ENCODE measurements at places on chromosomes 2 and 18.

- DNase-seq = no peak
These were observed 964 bp upstream of the GALNT3 start for GRCh38 chr2:165795011-165795410.

- DNase-seq = no peak
These were observed 7.4 kb downstream of the AGXT start for GRCh38 chr2:240876035-240876474.

- DNase-seq = no peak
These were observed 2.3 kb upstream of the TMEM37 start for GRCh38 chr2:119429225-119429981.

- no peak for DNase-seq
These were observed 45.8 kb downstream of the MBP start for GRCh38 chr18:77086656-77087392.

GRCh38 chr2:58870704-58871103 is 629.6 kb upstream of the FANCL start:
- no peak for DNase-seq

DNA sequence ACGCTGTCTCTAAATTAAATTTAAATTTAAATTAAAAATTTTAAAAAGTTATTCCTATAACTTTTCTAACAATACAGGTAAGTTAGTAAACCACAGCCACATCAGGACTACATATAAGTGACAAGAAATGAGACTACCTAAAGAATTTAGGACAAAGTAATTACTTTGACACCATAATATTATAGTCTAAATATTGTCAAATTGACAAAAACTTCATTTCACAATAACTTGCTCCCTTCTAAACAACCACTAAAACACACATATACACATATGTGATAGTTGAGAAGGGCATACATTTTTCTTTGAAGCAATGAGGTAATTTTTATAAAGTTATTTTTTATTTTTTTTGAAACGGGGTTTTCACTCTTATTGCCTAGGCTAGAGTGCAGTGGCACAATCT is 31.6 kb downstream of the FAM161A start:
- DNase-seq = no peak

GRCh38 chr2:233059797-233060500 is at the start of gene INPP5D:
TSS of gene INPP5D (plus strand) at chr2:233060342. CDS start at chr2:233060479, 137 bp downstream.
- DNase-seq = peak; percentile 79

GRCh38 chr2:99821572-99821971 is 320.8 kb downstream of the AFF3 start:
- DNase-seq = no peak

DNA sequence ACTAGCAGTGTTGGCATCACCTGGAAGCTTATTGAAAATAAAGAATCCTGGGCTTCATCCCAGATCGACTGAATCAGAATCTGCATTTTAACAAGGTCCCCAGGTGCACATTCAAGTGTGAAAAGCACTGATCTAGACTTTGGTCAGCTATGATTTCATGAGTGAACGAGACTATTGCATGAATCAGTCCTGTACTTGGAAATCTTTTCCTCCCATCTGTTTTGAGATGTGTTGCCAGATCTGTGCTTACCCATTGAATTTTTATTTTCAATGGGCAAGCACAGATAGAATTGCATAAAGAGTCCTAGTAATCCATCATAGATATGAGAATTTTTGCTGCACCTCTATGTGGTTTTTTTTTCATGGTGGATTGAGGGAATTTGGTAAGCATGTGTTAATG is 64.0 kb downstream of the PMS1 start:
- DNase-seq = no peak

GRCh38 chr2:135259123-135259522 is 207.0 kb downstream of the RAB3GAP1 start:
- no peak for DNase-seq

- DNase-seq = no peak
These were observed 200.3 kb downstream of the MBD5 start for GRCh38 chr2:148221166-148221565.

DNA sequence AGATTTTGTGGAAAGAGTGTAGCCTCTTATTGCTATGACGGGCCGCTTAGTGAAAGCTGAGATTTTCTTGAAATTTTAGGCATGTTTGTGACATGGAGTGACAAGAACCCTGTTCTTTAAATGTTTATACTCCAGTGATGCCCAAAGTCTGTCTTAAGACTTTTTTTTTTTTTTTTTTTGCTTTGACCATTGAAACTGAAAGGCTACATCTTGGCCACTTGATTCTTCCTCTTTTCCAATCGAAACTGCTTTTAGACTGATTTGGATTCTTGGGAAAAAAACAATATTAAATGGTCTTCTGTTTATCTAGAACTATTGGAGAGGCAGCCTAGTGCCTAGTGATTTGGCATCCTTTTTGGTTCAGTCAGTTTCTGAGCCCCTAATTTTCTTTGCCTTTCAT is 2.4 kb upstream of the SLC8A1 start:
- no peak for DNase-seq

DNA sequence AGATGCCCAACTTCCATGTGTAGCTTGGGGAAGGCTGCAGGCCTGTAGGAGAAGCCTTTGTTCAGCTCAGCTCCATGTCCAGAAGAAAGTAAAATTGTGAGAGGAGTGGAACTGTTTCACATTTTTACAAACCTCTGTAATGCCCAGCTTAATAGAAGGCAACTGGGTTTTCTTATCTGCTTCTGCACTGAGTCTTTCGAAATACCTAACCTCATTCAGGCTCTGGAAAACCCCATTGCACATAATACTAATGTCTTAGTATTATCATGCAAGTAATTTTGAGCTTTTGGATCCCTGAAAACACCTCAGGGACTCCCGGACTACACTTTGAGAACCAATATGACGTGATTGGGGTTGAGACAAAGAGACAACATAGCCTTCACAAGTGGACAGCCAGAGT is 5.8 kb downstream of the SMIM21 start:
- no peak for DNase-seq

DNA sequence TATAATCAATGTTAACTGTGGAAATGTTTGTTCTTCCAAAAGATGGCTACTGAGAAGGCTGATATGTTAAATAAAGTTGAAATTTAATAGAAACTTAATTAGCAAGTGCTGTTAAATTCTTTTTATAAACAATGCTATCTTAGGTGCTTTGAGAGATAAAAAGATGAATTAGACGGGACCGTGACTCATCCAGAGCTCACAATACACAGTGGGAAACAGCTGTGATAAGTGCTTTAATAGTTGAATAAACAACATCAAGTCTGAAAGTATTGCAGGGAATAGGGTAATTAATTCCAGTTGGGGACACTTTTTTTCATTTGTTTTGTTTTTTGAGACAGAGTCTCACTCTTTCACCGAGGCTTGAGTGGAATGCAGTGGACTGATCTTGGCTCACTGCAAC is 85.5 kb upstream of the DTNA start:
- no peak for DNase-seq

- DNase-seq = no peak
These were observed 92.7 kb downstream of the DDX1 start for GRCh38 chr2:15684161-15685039.

- no peak for DNase-seq
These were observed 308.0 kb upstream of the STON1 start for GRCh38 chr2:48221846-48222516.

DNA sequence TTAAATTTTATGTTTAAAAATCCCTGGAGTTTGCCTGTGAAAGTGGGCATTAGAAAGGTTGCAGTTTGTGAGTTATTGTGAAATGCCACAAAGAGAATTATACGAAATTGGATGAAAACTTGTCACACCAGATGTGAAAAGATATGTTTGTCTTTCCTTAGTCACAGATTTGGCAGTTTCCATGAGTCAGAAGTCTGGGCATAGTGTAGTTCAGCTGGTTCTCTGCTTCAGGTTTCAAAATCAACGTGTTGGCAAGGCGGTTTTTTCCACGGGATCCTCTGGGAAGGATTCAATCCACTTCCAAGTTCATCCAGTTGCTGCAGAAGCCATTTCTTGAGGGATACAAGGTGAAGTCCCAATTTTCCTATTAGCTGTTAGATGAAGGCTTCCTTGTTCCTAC is 658.0 kb upstream of the CDH2 start:
- DNase-seq = no peak

GRCh38 chr2:188956961-188957360 is 17.2 kb upstream of the COL3A1 start:
- DNase-seq = no peak

DNA sequence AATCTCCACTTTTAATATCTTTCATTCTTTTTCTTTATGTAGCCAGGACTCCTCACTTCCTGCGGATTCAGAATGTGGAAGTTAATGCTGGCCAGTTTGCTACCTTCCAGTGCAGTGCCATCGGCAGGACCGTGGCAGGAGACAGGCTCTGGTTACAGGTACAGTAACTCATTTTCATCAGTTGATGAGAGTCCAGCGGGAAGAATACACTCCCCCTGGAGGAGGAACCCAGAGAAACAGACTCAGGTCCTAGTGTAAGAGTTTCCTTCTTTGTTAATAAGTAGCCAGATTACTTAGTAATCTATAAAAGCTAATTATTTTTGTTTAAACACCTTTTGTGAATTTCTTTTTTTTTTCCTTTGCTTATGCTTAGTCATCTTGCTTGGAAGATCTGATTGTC is 359.4 kb downstream of the PTPRM start:
- no peak for DNase-seq

- no peak for DNase-seq
These were observed 118.4 kb downstream of the LNPK start for GRCh38 chr2:175883586-175884194.

DNA sequence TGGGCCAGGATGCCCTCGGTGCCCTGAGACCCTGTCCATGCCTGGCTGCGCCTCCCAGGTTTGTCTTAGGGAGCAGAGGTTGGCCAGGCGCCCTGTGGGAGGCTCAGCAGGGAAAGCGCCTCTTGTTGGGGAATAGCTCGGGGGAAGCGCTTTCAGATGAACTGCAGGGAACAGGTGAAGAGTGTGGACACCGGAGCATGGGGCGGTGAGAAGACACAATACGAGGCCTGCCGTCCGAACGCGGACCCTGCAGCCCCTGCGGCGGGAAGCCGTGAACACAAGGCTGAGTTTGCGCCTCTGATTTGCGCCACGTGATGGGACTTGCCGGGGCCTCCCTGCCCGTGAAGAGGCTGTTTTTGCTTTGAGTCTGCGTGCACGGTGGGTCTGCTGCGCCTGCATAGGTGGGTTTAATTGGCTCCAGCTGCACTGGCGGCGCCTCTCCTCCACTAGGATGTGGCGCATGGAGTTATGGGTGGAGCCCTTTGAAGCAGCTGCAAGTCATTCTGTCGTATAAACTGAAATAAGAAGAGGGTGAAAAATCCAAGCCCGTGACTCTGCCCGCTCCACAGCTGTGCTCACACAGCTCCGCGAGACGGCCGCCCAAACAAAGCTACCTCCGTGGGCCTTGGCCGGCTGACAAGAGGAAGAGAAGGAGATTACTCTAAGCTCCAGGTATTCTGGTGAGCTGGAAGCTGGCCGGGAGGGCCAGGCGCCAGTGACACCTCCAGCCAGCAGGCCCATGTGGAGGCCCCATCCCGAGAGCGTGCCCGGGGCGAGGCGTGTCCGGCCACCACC is 103.5 kb upstream of the CTDP1 start:
- peak; percentile 30 for DNase-seq

- peak; percentile 39 for DNase-seq
These were observed 98.2 kb upstream of the B3GNT7 start for GRCh38 chr2:231297108-231297908.

DNA sequence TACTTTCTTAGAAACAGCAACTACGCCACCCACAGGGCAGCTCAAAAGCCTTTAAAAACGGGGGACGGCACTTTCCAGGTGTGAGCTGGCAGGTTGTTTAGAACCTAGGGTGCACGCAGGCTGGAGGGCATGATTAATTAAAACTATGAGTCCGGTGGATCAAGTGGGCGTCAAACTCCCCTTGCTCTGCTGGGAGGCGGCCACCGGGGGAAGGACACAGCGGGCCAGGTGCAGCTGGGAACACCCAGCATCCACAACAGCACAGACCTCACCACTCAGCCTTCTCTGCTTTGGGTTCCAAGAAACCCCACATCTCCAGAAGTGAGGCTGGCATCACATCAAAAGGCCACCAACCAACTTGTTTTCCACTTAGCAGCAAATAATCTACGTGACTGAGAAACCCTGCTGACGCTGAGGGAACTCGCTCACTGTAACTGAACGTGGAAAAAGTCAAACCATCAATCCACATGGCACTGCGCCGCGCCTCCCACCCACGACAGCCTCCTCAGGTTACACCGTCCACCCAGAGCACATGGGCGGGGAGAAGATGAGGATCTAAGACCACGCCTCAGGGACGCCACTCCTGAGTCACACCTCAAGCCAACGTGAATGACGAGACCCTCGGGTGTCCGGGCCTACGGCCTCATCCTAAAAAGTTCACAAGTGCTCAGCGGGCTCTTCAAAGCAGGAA is 118.2 kb downstream of the ZNF516 start:
- DNase-seq = no peak

- DNase-seq = no peak
These were observed 144.3 kb upstream of the PELI1 start for GRCh38 chr2:64288321-64289193.

- no peak for DNase-seq
These were observed 30.4 kb downstream of the HYCC2 start for GRCh38 chr2:201040867-201041628.

DNA sequence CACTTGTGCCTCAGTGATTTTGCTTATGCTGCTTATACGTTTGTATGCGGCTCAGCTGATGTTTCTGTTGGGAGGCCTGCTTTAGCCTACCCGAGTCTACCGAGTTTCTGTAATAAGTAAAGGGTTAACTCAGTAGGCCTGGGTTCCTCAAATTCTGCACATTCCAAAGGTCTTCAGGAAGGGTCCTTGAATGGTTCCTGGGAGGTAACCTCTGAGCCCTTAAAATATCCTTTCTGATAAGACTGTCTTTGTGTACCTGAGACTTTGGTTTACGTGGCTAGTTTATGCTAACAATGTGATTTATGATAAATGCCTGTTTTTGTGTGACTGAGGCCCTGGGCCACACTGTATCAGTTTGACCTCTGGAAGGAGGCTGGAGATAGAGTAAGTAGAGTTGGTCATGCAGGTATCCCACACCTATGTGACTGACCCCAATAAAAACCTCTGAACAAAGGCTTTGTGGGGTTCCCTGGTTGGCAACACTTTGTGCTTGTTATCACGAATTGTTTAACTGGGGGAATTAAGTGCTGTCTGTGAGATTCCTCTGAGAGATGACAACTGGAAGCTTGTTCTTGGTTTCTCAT is 18.9 kb upstream of the PNPT1 start:
- DNase-seq = no peak

DNA sequence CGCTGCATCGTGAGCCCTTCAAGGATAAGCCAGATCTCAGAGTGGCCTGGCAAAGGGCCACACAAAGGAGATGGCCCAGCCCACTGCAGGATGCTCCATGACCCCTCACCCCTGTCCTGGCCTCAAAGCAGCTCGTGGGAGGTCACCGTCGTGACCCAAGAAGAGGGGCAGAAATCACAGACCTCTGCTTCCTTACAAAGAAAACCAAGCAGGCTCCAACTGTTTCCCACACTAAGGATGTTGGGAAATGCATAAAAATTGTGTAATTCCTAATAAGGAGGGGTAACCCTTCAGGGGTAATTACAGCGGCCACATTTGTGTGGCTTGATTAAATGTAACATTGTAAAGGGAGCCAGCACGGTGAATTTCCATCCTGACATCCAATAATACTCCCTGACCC is 102.3 kb downstream of the BOD1L2 start:
- DNase-seq = no peak

GRCh38 chr18:68725346-68725745 is 10.4 kb upstream of the TMX3 start:
- no peak for DNase-seq

- no peak for DNase-seq
These were observed 114.0 kb downstream of the NOL10 start for GRCh38 chr2:10575609-10576280.
